Gastrocnemius medialis (tissue), 4 donors: ENCODE measurements at places on chromosomes 2 and 18. TPM values are rescaled to one million over a fixed set of nuclear protein-coding genes. Genes with fewer than 3 reads are reported as not detected.

Gene ABCB11
- 0.10 TPM for total RNA-seq

Gene FKBP7
- 4.0 TPM for total RNA-seq

Gene LONRF2
- 7.5 TPM for total RNA-seq

Gene MMADHC
- total RNA-seq, result 197 TPM

Gene LYPD6
- total RNA-seq, result not detected

Gene GALNT14
- total RNA-seq, result 0.16 TPM

DNA sequence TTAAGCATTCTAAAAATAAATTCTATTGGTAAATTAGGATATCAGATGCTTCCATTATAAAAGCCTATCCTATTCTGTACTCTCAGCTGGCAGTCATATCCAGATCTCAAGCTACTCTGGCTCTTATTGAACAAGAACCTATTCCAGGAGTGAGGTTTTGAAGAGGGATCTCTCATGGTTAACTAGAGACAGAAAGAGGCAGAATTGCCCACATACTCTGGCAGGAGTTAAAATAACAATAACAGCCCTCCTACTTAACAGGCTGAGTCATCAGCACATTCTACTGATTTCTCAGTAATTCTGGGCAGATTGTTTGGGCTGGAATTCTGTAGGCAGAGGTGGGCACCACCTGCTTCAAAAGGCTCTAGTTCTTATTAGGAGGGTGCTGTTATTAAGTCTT lies 142.0 kb upstream of the UNC80 start:
- no peak for DNase-seq
- H3K4me3 ChIP-seq, result no peak overlapping the region
- no peaks in the 10 kb centered on the region for H3K4me1 ChIP-seq
- no peaks in the 10 kb centered on the region for H3K27me3 ChIP-seq
- no peaks in the 10 kb centered on the region for H3K36me3 ChIP-seq

- H3K4me3 ChIP-seq, result no peak overlapping the region
- H3K27me3 ChIP-seq, result no peaks in the 10 kb centered on the region
- no peaks in the 10 kb centered on the region for H3K4me1 ChIP-seq
- no peaks in the 10 kb centered on the region for H3K36me3 ChIP-seq
- H3K27ac ChIP-seq, result no peak overlapping the region
These were observed 1285.9 kb upstream of the CELF4 start for GRCh38 chr18:38851526-38851925.

GRCh38 chr2:100752628-100753333 lies 67.2 kb upstream of the NPAS2 start:
- H3K36me3 ChIP-seq, result no peaks in the 10 kb centered on the region
- no peak overlapping the region for H3K27ac ChIP-seq
- no peak for DNase-seq
- H3K4me1 ChIP-seq, result peaks cover 7% of the 10 kb centered on the region
- H3K27me3 ChIP-seq, result no peaks in the 10 kb centered on the region
- no peak overlapping the region for H3K4me3 ChIP-seq

GRCh38 chr2:132477436-132477835 lies 60.8 kb downstream of the GPR39 start:
- H3K36me3 ChIP-seq, result no peaks in the 10 kb centered on the region
- H3K4me1 ChIP-seq, result no peaks in the 10 kb centered on the region
- H3K27me3 ChIP-seq, result no peaks in the 10 kb centered on the region
- H3K4me3 ChIP-seq, result no peak overlapping the region

DNA sequence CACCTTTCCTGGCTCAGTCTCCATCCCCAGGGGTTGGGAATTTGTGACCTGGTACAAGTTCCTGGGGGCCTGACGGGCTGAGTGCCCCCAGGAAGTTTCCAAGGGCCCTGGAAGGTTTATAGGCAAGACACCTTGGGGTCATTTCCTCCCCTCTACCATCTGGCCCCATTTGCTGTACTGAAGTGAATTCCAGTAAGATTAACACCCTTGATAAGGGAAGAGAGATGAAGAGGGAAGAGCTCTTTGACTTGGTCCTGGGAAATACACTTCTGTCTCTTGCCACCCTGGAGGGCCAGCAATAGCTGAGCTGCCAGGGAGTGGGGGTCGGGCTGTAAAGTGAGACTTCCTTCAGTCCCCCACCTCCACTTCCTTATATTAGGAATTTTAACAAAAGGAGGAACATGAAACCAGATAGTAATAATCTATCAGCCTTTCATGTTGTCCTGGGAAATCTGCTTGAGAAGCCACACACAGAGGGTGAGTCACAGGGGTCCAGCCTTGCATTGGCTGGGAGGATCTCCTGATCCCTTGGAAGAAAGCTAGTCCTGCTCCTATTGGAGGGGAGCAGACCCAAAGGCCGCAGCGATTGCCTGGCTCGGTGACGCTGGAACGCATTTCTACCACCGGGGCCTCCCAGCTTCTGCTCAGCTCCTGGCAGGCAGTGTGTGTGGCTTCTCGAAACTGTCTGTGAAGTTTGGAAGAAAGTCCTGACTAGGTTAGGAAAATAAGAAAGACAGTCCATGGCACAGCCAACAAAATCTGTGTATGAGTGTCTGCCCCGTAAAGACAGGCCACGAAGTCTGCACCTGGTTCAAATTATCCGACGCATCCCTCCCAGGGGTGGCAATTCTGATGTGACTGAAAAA lies 87.3 kb downstream of the ACAA2 start:
- no peaks in the 10 kb centered on the region for H3K36me3 ChIP-seq
- no peak overlapping the region for H3K27ac ChIP-seq
- no peak overlapping the region for H3K4me3 ChIP-seq
- DNase-seq, result peak; percentile 59
- no peaks in the 10 kb centered on the region for H3K27me3 ChIP-seq

GRCh38 chr2:190791347-190791975 lies 89.2 kb upstream of the GLS start:
- DNase-seq, result no peak
- H3K4me3 ChIP-seq, result no peak overlapping the region
- H3K27me3 ChIP-seq, result no peaks in the 10 kb centered on the region
- H3K4me1 ChIP-seq, result no peaks in the 10 kb centered on the region

GRCh38 chr2:6755456-6755855 lies 110.3 kb downstream of the CMPK2 start:
- H3K4me3 ChIP-seq, result no peak overlapping the region
- DNase-seq, result no peak
- H3K4me1 ChIP-seq, result no peaks in the 10 kb centered on the region

GRCh38 chr2:217314021-217314460 lies 454.2 kb upstream of the TNP1 start:
- no peaks in the 10 kb centered on the region for H3K27me3 ChIP-seq
- H3K4me3 ChIP-seq, result no peak overlapping the region
- no peak for DNase-seq
- no peaks in the 10 kb centered on the region for H3K4me1 ChIP-seq
- no peak overlapping the region for H3K27ac ChIP-seq

GRCh38 chr2:233857511-233858141 lies 3.3 kb upstream of the HJURP start:
- no peak for DNase-seq
- H3K27ac ChIP-seq, result no peak overlapping the region
- no peaks in the 10 kb centered on the region for H3K36me3 ChIP-seq
- H3K27me3 ChIP-seq, result no peaks in the 10 kb centered on the region
- H3K4me3 ChIP-seq, result no peak overlapping the region

GRCh38 chr2:51368250-51368649 lies 336.3 kb upstream of the NRXN1 start:
- no peak for DNase-seq
- H3K4me3 ChIP-seq, result no peak overlapping the region
- H3K4me1 ChIP-seq, result no peaks in the 10 kb centered on the region
- no peaks in the 10 kb centered on the region for H3K36me3 ChIP-seq

GRCh38 chr2:5598156-5598555 lies 94.0 kb upstream of the SOX11 start:
- DNase-seq, result no peak
- H3K4me3 ChIP-seq, result no peak overlapping the region
- H3K36me3 ChIP-seq, result no peaks in the 10 kb centered on the region

- H3K4me3 ChIP-seq, result peak overlapping the region; percentile 98
- H3K4me1 ChIP-seq, result peaks cover 81% of the 10 kb centered on the region
- H3K27ac ChIP-seq, result peak overlapping the region; percentile 97
- DNase-seq, result no peak
These were observed 2.8 kb downstream of the RAB12 start for GRCh38 chr18:8611916-8612576.

DNA sequence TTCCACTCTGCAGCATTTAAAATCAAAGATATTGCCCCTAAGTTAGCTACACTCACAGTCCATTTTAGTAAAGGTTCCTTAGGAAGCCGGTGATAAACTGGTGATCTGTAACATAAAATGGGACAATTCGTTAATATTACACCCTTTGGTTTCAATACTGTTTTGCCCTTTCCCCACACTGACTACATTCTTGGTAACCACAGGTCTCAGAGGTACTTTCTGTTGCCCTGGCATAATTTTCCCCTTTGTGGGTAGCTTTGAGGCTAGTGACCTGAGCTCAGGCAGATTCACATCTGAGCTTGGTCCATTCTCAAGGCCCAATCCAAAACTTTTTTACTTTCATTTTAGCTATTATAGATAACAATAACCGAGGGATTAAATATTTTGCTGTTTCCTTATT lies 32.9 kb upstream of the CSRNP3 start:
- no peaks in the 10 kb centered on the region for H3K27me3 ChIP-seq
- no peaks in the 10 kb centered on the region for H3K36me3 ChIP-seq
- no peak overlapping the region for H3K27ac ChIP-seq
- no peak for DNase-seq
- no peaks in the 10 kb centered on the region for H3K4me1 ChIP-seq
- H3K4me3 ChIP-seq, result no peak overlapping the region

DNA sequence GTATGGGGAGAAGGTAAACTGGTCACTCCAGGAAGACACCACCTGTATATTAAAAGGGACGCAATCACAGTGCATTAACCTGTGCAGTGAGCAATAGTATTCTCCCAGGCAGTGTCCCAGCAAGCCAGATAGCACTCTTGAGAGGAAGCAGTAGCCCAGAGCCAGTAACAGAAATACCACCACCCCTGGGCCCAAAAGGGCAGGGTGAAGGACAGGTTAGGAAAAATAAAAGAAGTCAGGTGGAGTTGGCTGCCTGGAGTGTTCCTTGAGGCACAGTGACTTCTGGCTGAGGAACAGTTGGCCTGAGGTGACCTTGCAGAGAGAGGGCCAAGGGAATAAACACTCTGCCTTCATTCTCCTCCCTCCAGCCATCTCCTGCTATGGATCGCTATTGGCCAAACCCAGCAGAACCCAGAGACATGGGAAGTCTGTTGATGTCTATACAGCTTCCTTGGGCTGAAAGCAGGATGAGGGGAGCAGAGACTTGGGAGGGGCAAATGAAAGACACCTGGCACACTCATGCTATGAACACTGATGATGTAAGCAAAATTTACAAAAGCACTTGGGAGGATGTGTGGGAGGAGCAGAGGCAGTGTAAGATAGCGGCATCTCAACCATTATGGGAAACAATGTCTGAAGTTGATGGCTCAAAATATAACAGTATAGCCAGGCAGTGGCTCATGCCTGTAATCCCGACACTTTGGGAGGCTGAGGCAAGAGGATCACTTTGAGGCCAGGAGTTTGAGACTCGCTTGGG lies 7.5 kb downstream of the C18orf32 start:
- no peak overlapping the region for H3K4me3 ChIP-seq
- H3K27me3 ChIP-seq, result no peaks in the 10 kb centered on the region
- no peak overlapping the region for H3K27ac ChIP-seq
- no peak for DNase-seq

GRCh38 chr2:183248866-183249567 lies 124.8 kb downstream of the NUP35 start:
- no peaks in the 10 kb centered on the region for H3K4me1 ChIP-seq
- H3K36me3 ChIP-seq, result no peaks in the 10 kb centered on the region
- no peaks in the 10 kb centered on the region for H3K27me3 ChIP-seq
- no peak overlapping the region for H3K27ac ChIP-seq

GRCh38 chr2:174794851-174795374 lies 30.6 kb upstream of the CHRNA1 start:
- H3K36me3 ChIP-seq, result no peaks in the 10 kb centered on the region
- H3K27ac ChIP-seq, result no peak overlapping the region
- no peak for DNase-seq
- H3K4me1 ChIP-seq, result no peaks in the 10 kb centered on the region
- H3K4me3 ChIP-seq, result no peak overlapping the region
- H3K27me3 ChIP-seq, result no peaks in the 10 kb centered on the region

- H3K36me3 ChIP-seq, result no peaks in the 10 kb centered on the region
- H3K4me1 ChIP-seq, result peaks cover 7% of the 10 kb centered on the region
- H3K27me3 ChIP-seq, result no peaks in the 10 kb centered on the region
These were observed 10.7 kb upstream of the GYPC start for GRCh38 chr2:126645211-126645618.

DNA sequence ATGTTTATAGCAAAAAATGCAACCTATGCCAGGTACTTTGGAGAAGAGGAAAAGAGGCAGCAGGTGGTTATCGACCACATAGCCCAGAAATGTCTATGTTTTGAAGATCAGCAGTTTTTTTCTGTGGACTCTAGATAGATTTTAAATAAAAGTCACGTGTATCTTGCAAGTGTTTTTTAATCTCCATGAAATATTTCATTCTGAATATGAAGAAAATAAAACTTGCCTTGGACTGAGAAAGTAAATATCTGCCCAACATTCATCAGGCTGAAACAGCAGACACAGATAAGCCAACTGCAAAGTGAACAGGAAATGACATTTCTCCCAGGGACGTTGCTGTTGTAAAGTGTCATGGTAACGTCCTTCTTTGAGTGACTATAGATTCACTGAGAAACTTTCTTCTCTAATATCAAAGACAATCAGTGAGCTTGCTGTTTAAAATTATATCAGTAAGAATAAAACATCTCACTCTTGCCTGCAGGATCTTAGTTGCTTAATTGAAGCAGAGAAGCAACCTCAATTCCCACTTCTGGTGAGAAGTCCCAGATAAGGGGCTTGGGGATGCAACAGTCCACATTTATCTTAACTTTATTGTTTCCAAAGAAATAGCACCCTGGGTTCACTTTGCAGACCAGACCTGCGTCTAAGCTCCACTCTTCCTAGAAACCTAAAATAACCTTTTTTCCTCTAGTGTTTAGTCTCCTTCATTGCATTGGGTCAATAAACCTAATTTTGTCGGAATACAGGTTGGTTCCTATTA lies 6.3 kb downstream of the MYOM1 start:
- no peaks in the 10 kb centered on the region for H3K36me3 ChIP-seq
- H3K4me1 ChIP-seq, result peaks cover 79% of the 10 kb centered on the region
- peak overlapping the region; percentile 90 for H3K27ac ChIP-seq
- no peak for DNase-seq
- no peak overlapping the region for H3K4me3 ChIP-seq

DNA sequence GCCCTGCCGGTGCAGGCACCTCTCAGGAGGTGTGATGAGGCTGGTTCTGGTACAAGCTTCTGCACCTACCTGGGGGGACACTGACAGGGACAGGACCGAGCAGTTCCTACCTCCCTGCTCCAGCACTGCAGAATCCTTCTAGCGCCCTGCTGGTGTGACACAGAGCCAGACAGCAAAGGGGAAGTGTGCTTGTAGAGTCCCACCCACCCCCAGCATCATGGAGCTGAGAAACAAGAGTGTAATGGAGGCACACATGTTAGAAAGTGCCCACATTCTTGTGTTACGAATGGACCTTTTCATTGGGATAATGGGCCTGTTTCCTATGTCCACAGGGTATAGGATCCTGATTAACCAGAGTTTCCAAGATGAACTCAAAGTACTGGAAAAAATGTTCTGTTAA lies 38.3 kb downstream of the OXER1 start:
- no peak overlapping the region for H3K27ac ChIP-seq
- no peak overlapping the region for H3K4me3 ChIP-seq
- H3K36me3 ChIP-seq, result peaks cover 4% of the 10 kb centered on the region
- H3K27me3 ChIP-seq, result no peaks in the 10 kb centered on the region
- peaks cover 5% of the 10 kb centered on the region for H3K4me1 ChIP-seq
